ENCODE measurements at places on chromosomes 1 and 21. TPM values are rescaled to one million over a fixed set of nuclear protein-coding genes. Genes with fewer than 3 reads are reported as not detected.

The PPIAL4G gene
- total RNA-seq: 0.61 TPM

The ACKR1 gene
- total RNA-seq: 13.5 TPM

The ARHGAP29 gene
- total RNA-seq: 1.1 TPM

The ZNF593OS gene
- total RNA-seq: 4.2 TPM

DNA sequence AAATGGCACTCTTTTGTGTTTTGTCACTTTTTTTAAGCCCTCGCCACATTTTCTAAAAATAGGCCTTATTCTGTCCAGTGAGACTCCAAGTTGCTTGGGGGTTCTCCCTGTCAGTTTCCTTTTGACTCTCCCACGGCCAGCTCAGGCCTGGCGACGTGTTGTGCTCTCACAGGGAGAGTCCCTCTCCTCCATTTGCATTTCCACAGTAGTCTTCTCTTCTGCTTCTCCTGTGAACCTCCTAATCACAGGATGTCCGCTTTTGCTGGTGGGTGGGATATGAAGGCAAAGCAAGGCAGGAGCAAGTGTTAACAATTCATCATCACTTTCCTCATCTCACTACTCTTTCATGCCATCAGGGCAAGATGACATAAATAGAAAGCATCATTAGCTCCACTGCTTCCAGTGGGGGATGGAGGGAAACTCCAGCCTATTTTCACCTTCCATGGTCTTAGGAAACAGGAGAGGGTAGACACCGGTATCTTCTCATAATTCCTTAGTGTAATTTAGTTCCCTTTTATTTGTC is 99.8 kb downstream of the INTS7 start:
- H3K27ac ChIP-seq: no peak overlapping the region
- H3K36me3 ChIP-seq: no peaks in the 10 kb centered on the region
- H3K27me3 ChIP-seq: no peaks in the 10 kb centered on the region
- H3K4me1 ChIP-seq: peaks cover 21% of the 10 kb centered on the region
- DNase-seq: no peak

GRCh38 chr21:35963920-35964451 is 96.3 kb downstream of the SETD4 start:
- no peak for DNase-seq
- H3K27me3 ChIP-seq: peaks cover 7% of the 10 kb centered on the region
- H3K4me1 ChIP-seq: no peaks in the 10 kb centered on the region
- peaks cover 4% of the 10 kb centered on the region for H3K36me3 ChIP-seq
- H3K4me3 ChIP-seq: no peak overlapping the region

DNA sequence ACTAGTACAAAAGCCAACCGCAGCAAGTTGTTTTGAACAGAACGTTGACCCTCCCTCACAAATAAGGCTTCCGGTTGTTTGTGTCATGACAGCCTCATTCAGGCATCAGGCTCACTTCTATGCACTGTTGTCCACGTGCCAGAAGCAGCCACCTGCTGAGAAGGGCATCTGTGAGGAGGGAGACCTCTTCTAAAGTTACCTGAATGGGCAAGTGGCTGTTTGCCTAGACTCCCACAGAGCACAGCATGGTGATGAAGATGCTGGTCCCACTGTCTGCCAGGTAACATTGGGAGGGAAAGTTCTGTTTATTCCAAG is 176.1 kb downstream of the CLIC6 start:
- H3K36me3 ChIP-seq: no peaks in the 10 kb centered on the region
- H3K4me3 ChIP-seq: no peak overlapping the region
- DNase-seq: no peak
- peaks cover 19% of the 10 kb centered on the region for H3K4me1 ChIP-seq

DNA sequence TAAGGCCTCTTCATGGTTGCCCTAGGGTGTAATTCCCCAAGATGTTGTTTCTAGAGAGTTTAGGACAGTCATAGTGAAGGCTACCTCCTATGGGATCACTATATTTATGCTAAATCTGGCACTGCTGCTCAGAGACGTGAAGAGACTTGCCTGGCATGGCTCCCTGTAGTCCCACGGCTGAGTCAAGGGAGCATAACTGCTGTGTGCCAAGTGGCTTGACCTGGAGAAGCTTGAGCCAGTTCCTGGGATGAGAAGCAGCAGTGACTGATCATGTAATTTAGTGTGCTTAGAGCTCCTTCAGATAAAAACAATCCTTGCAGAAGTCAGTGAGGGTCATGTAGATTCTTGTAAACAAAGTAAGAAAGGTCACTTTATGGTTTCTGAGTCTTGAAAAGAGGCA is 68.9 kb upstream of the TSPAN2 start:
- H3K4me3 ChIP-seq: no peak overlapping the region
- no peaks in the 10 kb centered on the region for H3K4me1 ChIP-seq
- no peaks in the 10 kb centered on the region for H3K36me3 ChIP-seq

- no peaks in the 10 kb centered on the region for H3K36me3 ChIP-seq
- no peak for DNase-seq
- no peaks in the 10 kb centered on the region for H3K4me1 ChIP-seq
- H3K4me3 ChIP-seq: no peak overlapping the region
These were observed 491.2 kb upstream of the USP24 start for GRCh38 chr1:55706397-55706796.

- H3K27ac ChIP-seq: no peak overlapping the region
- no peaks in the 10 kb centered on the region for H3K4me1 ChIP-seq
- H3K36me3 ChIP-seq: no peaks in the 10 kb centered on the region
- H3K27me3 ChIP-seq: peaks cover 2% of the 10 kb centered on the region
These were observed 4.2 kb downstream of the SPATA21 start for GRCh38 chr1:16433030-16433429.

GRCh38 chr1:13816016-13816760 is 116.2 kb downstream of the PRDM2 start:
- H3K4me3 ChIP-seq: no peak overlapping the region
- H3K36me3 ChIP-seq: no peaks in the 10 kb centered on the region
- H3K27ac ChIP-seq: no peak overlapping the region
- no peak for DNase-seq
- H3K27me3 ChIP-seq: peaks cover 3% of the 10 kb centered on the region

The ROR1 gene
- total RNA-seq: 11.3 TPM

GRCh38 chr1:151342569-151342968 is 4.5 kb downstream of the RFX5 start:
- peaks cover 17% of the 10 kb centered on the region for H3K4me1 ChIP-seq
- no peak overlapping the region for H3K27ac ChIP-seq
- DNase-seq: no peak
- H3K36me3 ChIP-seq: no peaks in the 10 kb centered on the region
- no peaks in the 10 kb centered on the region for H3K27me3 ChIP-seq
- no peak overlapping the region for H3K4me3 ChIP-seq

GRCh38 chr1:22413799-22414198 is 37.9 kb upstream of the ZBTB40 start:
- H3K4me3 ChIP-seq: no peak overlapping the region
- no peaks in the 10 kb centered on the region for H3K4me1 ChIP-seq
- H3K27ac ChIP-seq: no peak overlapping the region
- peaks cover 4% of the 10 kb centered on the region for H3K36me3 ChIP-seq
- no peaks in the 10 kb centered on the region for H3K27me3 ChIP-seq

DNA sequence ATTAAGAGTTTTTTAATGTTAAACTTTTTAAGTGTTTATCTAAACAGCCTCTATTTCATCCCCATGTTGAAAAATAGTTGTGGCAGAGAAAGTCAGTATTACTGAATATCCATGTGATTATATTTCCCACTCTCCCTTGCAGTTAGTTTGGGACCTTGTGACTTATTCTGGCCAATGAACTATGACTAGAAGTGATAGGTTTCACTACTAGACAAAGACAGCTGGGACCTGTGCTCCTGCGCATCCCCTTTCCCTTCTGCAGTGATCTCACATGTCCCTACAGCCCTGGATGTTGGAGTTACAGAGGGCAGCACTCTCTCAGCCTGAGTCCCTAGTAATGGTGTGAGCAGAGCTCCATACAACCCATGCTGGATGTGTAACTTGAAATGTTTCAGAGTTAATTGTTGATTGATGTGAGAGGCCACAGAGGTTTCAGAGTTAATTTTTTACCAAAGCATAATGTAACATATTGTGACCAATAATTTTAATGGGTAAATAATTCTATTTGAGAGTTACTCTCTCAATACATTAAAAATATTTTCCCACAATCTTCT is 18.7 kb upstream of the SAMD13 start:
- no peak overlapping the region for H3K27ac ChIP-seq
- no peaks in the 10 kb centered on the region for H3K36me3 ChIP-seq
- no peaks in the 10 kb centered on the region for H3K27me3 ChIP-seq

DNA sequence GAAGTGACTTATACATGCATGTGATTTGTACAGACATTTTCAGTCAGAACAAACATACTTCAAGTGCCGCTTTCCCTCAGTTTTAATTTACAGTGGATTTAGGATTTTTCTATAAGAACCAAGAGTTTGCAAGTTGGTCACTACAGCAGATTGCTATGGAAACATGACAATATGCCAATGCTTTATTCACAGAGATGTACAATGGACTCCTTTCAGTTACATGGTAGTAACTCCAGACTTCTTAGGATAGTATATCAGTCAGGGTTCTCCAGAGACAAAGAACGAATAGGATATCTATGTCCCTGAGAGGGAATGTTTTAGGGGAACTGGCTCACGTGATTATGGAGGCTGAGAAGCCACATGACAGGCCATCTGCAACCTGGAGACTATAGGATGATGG is 27.4 kb downstream of the IFI44 start:
- H3K27ac ChIP-seq: no peak overlapping the region
- H3K36me3 ChIP-seq: no peaks in the 10 kb centered on the region
- DNase-seq: no peak
- H3K4me1 ChIP-seq: peaks cover 4% of the 10 kb centered on the region
- no peak overlapping the region for H3K4me3 ChIP-seq
- no peaks in the 10 kb centered on the region for H3K27me3 ChIP-seq

DNA sequence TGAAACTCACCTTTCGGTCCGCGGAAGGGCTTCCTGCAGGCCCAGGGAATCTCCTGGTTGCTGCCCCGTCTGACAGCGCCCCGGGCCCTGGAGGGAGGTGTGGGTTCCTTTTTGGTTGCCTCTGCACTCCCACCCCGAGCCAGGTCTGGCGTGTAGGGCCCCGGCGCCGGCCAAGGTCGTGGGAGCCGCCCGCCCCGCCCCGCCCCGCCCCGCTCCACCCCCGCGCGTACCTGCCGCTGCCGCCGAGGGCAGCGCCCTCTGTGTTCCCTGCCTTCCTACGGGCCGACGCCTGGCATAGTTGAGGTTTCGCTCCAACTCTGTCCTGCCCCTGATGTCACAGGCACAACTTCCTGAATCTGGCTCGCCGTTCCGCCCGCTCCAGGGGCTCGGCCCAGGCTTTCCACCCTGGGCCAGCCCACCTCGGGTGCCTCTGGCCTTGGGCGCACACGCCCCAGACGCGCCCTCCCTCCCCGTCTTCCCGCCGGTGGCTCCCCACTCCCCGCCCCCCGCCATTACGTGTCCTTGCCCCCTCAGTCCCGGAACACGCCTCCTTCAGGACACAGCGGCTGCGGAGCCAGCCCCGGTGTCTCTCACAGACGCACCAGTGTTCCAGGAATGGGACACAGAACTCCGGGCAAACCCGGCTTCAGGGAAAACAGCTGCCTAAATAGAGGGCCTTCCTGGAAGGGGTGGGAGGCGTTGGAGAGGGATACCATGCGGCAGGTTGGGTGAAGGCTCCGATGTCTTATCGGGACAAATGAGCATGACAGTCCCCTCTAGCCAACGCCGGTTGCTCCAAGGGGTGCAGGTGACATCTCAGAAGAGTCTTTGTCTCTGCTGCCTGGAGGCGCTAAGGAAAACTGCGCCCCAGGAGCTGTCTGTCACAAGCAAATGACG is at the start of gene KIAA0040:
Gene KIAA0040 (minus strand): TSS at position 147 of the 897 bp plus-strand sequence. CDS start 31,763 bp downstream, outside the sequence.
- DNase-seq: peak; percentile 33
- peaks cover 3% of the 10 kb centered on the region for H3K4me1 ChIP-seq
- H3K36me3 ChIP-seq: no peaks in the 10 kb centered on the region
- no peak within 1 kb of the TSS for H3K27ac ChIP-seq
- peaks cover 6% of the 10 kb centered on the region for H3K27me3 ChIP-seq

DNA sequence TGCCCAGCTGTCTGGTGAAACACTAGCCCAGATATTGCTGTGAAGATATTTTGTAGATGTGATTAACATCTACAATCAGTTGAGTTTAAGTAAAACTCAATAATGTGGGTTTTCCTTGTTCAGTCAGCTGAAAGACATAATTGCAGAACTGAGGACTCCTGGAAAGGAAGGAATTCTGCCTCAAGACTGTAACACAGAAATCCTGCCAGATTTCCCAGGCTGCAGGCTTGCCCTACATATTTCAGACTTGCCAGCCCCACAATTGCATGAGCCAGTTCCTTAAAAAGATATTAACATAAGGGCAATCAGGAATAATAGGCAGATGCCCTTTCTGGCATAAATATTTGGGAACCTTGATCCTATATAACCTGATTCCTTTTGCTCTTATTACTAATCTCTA is 14.2 kb upstream of the NIBAN1 start:
- H3K4me1 ChIP-seq: no peaks in the 10 kb centered on the region
- H3K27me3 ChIP-seq: no peaks in the 10 kb centered on the region
- no peaks in the 10 kb centered on the region for H3K36me3 ChIP-seq
- no peak overlapping the region for H3K4me3 ChIP-seq
- no peak for DNase-seq
- no peak overlapping the region for H3K27ac ChIP-seq

The RAD54L gene
- 4.6 TPM for total RNA-seq

The OR2T29 gene
- not detected for total RNA-seq

GRCh38 chr1:30272277-30273020 is 450.9 kb downstream of the MATN1 start:
- no peak for DNase-seq
- H3K36me3 ChIP-seq: no peaks in the 10 kb centered on the region
- H3K4me1 ChIP-seq: no peaks in the 10 kb centered on the region

The WNT3A gene
- not detected for total RNA-seq

- H3K27me3 ChIP-seq: no peaks in the 10 kb centered on the region
- H3K4me1 ChIP-seq: no peaks in the 10 kb centered on the region
- H3K27ac ChIP-seq: no peak overlapping the region
- no peak overlapping the region for H3K4me3 ChIP-seq
- no peak for DNase-seq
These were observed 1.0 kb downstream of the NTMT2 start for GRCh38 chr1:170146720-170147263.

DNA sequence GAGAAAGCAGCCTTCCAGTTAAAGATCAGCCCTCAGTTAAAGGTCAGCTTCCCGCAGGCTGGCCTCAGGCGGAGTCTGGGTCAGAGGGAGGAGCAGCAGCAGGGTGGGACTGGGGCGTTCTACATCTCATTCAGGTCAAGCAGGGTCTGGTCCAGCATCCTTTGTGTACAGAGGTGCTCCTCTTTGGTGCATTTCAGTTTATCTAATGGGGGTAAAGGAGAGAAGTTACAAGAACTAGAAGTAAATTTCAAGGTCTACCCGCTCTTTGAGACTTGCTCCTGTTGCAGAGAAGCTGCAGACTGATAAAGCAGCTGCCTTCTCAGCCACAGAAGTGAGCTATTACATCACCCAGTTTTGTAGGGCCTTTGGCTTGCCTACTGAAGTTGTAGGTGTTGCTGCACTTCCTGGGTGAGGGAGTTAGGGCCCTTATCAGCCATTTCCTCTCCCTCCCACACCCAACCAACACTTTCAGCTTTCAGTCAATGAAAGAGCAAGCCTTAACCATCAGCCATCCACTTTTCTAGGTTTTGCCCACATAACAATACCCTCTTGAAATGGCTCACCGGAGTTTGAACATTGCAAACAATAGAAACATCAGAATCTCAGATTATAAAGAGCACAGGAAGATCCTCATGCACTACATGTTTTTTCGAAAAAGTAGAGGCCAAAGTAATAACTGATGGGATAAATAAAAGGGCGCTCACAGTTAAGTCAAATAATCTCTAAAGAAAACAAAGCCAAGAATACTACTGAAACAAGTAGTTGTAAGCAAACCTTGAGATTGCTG is 2.8 kb upstream of the NUP210L start:
- peak overlapping the region; percentile 3 for H3K27ac ChIP-seq
- no peak for DNase-seq
- peaks cover 10% of the 10 kb centered on the region for H3K36me3 ChIP-seq
- H3K4me1 ChIP-seq: no peaks in the 10 kb centered on the region

The AMY1C gene
- not detected for total RNA-seq
